ENCODE measurements at places on chromosomes 2 and 18.

- no peak for DNase-seq
These were observed 29.9 kb upstream of the ZNG1B start for GRCh38 chr2:113407446-113408099.

GRCh38 chr2:10646153-10646552 lies 43.6 kb downstream of the NOL10 start:
- no peak for DNase-seq

- DNase-seq = no peak
These were observed 164.4 kb downstream of the TNS1 start for GRCh38 chr2:217838409-217838831.

- DNase-seq = no peak
These were observed 45.2 kb upstream of the TTR start for GRCh38 chr18:31546476-31546875.

DNA sequence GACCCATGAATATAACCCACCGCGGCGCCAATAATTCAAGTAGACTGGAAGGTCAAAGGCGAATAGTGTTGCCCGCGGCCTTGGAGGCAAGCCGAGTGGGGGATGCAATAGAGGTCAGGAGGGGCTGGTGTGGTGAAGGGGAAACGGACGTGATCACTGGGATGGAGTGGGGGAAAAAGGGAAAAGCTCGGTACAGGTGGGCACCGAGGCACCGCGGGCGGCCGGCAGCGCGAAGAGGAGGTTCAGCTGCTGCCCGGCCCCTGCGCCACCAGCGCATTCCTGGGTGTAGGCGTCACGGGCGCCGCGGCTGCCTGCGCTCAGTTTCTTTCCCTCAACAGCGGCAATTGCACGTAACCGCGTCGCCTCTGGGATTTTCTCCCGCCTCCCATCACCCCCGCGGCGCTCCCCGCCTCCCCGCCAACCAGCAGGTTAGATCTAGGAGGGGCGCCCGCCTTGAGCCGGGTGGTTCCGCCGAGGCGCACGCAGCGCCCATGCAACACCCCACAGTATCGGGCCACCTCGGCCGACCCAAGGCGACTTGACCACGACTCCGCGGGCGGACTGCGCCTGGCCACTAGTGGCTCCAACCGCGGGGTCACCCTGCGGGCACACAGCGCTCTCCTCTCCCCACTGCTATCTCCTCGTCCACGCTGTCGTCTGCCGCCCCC lies 1.5 kb downstream of the RND3 start:
- DNase-seq = no peak

- DNase-seq = no peak
These were observed 16.4 kb upstream of the ARMC9 start for GRCh38 chr2:231181860-231182512.

DNA sequence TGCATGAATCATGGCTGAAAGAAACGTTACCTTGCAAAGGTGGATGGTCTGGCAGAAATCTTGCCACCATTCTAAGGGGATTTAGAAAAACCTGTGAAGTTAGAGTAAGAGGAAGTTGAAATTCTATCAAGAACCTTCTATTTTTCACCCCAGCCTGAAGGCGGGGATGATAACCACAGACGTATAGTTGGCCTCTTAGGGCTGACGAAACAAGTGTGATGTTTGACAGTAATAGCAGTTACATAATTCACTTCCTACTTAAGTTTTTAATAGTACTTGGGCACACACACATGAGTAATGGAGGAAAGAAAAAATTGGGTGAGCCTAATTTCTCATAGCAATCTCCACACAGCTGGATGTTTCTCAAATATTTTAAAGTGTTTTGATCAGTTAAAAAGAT lies 336.6 kb upstream of the SALL3 start:
- no peak for DNase-seq

DNA sequence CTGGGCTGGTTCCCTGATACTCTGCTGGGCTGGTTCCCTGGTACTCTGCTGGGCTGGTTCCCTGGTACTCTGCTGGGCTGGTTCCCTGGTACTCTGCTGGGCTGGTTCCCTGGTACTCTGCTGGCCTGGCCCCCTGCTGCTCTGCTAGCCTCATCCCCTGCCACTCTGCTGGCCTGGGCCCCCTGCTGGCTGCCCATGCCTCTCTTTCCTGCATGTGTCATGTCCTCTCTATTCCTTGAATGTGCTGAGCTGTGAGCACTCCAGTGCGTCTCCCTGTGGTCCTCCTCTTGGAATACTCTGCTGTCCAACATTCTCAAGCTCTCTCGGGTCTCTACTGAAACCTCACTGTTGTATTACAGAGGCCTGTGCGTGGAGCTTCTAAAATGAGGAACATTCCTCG lies 216.3 kb downstream of the RNF144A start:
- no peak for DNase-seq

DNA sequence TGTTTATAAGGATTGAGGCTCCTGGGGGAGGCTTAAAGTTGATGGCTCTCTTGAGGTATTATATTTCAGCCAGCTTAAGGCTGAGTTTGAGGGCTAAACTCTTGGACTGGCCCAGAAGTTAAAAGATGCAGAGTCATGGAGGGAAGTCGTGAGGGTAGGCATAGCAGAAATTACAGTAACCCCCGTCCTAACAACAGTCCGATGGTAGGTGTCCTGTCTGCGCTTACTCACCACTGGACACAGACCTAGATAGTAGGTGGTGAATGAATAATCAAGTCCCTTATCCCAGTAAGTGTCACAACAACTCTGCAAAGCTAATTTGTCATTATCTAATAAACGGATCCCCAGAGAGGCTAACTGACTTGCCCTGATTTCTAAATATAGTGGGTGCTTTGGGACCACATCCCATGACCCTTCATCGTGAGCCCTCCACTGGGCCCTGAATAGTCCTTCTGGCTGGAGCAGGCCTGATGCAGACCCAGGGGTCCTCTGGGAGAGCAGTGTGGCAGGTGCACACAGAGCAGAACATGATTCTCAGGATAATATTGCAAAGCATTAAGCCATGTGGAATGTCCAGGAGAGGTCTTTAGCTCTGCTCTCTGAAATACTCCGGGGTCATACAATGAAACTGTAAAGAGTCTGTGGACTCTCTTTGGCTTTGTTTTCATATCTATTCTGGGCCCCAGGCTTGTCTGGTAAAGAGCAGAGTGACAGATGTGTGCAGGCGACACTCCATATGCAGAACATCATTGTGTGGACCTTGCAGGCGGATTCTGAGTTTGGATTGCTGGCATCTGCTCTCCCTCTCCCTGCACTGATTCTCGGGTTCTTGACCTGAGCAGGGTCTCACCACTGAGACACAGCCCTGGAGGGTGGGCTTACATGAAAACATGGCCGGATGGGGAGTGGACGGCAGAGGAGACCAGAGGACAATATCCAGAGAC lies 98.1 kb downstream of the RNF144A start:
- DNase-seq = peak; percentile 82

DNA sequence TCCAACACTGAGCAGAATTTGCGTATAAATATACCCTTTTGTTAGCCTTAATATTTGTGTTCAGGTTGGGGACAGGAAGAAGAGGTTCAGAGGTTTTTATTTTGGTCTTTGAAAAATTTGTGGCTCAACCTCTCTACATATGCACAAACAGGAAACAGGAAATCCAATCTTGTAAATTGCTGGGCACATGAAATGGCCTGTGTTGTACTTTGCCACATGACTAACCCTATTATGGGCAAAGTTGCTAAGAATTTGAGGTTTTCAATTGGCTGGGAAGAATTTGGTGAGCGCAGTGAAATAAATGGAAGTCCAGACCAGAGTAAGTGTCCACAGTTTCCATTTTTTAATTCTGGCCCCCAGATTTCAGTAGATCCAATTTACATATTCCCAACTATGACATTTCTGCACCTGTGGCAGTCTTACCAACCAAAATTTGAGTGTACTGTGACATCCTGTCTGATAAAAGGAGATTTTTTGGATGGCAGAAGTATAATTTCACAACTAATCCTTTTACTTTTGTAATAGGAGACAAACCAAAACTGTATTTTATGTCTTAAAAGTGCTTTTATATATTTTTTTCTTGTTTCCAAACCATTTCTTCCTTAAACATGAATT lies 63.6 kb downstream of the COX7A2L start:
- DNase-seq = no peak

DNA sequence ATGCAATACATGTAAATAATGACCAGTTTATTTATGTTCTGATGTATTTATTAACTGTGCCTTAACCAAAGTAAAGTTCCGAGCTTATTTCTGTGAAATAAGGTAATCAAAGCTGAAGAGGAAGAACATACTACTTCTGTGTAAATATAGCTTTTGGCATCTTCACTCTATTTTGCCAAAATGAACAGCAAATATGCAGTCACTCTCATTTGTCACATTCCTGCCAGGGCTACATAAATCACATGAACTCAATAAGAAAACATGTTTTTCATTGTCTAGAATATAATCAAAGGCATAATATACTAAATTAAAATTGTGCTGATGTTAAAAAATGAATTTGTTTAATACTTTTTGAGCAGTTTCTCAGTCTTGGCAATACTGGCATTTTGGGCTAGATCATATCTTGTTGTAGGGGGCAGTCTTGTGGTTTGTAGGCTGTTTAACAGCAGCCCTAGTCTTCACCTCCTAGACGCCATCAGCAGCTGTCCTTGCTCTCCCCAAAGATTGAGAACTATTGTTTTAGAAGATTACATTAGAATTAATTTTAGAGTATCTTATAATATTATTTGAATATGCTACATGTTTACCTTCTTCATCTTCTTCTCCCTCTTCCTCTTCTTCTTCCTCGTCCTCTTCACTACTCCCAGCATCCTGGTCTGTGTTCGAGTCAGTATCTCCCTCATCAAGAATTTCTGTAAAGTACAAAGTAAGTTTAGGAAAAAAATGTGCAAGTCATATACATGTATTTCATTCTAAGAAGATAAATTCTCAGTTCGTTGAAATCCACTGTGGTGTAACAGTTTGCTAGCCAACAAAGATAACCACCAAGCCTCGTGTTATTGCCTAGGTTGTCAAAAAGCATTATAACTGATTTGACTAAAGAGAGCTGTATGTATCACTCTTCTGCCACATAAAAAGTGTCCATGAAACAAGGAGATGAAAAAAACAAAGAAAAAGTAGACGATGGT lies 41.5 kb downstream of the CWC22 start:
- no peak for DNase-seq

DNA sequence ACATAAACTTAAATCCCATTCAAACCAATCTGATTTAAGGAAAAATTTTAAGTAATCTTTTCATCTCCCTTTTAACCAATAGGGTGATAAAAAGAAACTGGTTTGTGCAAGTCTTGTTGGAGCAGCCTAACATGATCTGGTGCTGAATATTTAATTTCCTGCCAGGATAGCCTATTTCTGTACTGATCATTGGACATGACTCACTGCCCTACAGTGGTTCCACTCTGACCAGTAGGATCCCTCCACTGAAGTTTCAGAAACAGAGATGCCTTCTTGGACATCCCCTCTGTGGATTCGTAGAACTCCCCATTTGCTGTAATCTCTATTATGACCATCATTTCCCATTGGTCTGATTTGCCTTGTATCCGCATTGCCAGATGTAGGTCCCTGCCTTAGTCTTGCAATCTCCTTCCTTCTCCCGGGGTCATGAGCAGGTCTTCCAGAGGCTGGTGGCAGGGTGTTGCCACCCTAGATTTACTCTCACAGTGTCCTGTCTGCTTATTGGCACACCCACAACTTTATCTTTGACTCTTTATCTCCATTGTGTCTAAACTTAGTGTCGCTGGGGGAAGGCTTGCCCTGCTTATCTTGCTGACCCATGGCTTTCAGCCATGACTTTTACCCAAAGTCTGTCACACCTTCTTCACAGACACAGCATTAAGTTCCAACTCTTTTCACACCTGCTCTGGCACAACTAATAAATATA lies 12.3 kb upstream of the SETBP1 start:
- no peak for DNase-seq

- no peak for DNase-seq
These were observed 2.1 kb downstream of the DHRS9 start for GRCh38 chr2:169071455-169071854.

DNA sequence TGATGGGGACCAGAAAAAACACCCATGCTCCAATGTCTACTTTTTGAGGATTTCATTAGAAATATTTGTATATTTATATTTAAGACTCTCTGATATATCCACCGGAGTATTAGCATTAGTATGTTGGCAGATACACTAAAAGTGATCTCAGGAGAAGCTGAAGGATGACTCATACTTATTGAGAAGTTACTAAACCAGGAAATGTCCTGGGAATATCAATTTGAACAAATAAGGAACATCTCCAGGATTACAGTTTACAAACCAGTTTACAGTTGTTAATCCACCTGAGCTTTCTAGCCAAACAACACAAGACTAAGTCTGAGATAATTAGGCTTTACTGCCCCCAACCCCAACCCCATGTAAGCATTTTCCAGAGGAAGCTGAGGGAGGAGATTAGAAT lies 16.1 kb upstream of the DPP4 start:
- no peak for DNase-seq

- DNase-seq = no peak
These were observed 85.9 kb downstream of the HRH4 start for GRCh38 chr18:24546307-24546706.

GRCh38 chr2:85154048-85154753 lies 21.0 kb downstream of the TCF7L1 start:
- DNase-seq = no peak

DNA sequence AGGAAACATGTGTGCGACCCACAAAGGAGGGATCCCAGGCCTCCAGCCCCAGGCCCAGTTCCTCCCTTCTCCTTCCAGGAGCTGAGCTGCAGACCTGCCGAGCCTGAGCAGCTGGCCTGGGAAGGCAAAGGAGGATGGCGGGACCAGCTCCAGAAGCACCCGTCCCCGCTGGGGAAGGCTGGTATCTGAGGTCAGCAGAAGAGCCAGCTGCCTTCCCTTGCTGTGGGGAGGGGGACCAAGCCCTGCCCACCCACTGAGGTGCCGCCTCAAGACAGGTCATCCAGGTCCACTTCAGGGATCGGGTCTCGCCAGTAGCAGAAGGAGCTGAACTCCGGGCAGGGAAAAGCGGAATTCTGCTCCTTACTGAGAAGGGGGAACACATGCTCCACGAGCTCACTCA lies 73.2 kb downstream of the EMILIN2 start:
- DNase-seq = no peak

DNA sequence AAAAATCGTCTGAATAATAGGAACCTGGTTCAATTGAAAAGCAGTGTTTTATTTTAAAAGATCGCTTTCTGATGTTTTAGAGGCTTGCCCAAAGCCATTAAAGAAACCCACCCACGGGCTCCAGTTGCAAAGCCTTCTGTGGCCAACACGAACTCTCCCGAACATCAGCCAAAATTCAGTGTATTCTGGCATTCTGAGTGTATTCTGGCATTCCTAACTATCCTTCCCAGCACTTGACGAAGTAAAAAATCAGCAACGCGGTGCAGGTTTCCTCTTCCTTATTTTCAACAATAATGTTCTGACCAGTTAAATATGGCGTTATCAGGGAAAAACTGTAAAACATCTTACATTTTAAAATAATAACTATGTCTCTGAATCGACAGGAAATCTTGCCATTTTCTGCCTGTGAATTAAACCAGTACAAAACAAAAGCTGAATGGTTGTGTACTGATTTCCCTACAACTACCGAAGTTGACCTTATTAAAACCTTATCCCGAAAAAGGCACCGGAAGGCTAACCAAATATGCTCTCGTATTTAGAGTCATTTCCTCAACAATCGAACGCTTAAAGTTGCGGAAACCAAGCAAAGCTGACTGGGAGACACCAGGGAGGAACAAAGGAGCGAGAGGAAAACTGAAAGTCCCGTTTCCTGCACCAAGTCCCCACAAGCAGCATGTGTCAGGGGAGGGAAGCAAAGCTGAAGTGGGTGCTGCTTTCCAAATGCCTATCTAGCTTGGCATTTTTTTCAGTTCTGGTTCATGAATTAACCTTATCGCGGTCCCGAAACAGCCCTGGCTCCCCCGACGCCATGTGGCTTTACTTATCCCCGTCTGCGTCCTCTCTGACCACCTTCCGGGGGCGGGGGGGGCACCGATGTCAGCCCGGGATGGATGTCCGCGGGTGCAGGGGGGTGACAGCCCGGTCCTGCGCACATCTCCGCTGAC lies 44.3 kb downstream of the ZNF516 start:
- no peak for DNase-seq

GRCh38 chr2:241540771-241541561 lies 17.6 kb upstream of the BOK start:
- no peak for DNase-seq
